ENCODE measurements at places on chromosomes 1 and 21.
A peak's percentile ranks its signal among the peaks of the same experiment; 100 is the strongest.

- DNase-seq, result no peak
These were observed 10.2 kb downstream of the MAP7D1 start for GRCh38 chr1:36166136-36166535.

GRCh38 chr1:236534151-236534651 lies 10.4 kb downstream of the LGALS8 start:
- DNase-seq, result no peak

GRCh38 chr1:1602968-1603506 lies 3.1 kb upstream of the FNDC10 start:
- DNase-seq, result no peak

DNA sequence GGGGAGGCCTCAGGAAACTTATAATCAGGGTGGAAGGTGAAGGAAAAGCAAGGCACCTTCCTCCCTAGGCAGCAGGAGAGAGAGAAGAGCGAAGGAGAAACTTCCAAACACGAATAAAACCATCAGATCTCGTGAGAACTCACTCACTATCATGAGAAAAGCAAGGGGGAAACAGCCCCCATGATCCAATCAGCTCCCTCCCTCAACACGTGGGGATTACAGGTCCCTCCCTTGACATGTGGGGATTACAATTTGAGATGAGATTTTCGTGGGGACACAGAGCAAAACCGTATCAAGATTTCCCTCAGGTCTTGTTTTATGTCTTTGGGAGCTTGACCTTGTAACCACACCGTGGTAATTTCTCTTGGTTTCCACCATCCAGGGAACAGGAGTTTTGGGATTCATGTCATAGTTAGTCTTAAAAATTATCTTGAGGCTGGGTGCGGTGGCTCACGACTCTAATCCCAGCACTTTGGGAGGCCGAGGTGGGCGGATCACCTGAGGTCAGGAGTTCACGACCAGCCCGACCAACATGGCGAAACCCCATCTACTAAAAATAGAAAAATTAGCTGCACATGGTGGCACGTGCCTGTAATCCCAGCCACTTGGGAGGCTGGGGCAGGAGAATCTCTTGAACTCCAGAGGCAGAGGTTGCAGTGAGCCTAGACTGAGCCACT lies 47.2 kb upstream of the NBPF3 start:
- no peak for DNase-seq

- DNase-seq, result peak; percentile 89
These were observed at the start of gene HFM1 for GRCh38 chr1:91404151-91405012. TSS of gene HFM1 (minus strand) at chr1:91404837. CDS start at chr1:91401082, 3,755 bp downstream.

DNA sequence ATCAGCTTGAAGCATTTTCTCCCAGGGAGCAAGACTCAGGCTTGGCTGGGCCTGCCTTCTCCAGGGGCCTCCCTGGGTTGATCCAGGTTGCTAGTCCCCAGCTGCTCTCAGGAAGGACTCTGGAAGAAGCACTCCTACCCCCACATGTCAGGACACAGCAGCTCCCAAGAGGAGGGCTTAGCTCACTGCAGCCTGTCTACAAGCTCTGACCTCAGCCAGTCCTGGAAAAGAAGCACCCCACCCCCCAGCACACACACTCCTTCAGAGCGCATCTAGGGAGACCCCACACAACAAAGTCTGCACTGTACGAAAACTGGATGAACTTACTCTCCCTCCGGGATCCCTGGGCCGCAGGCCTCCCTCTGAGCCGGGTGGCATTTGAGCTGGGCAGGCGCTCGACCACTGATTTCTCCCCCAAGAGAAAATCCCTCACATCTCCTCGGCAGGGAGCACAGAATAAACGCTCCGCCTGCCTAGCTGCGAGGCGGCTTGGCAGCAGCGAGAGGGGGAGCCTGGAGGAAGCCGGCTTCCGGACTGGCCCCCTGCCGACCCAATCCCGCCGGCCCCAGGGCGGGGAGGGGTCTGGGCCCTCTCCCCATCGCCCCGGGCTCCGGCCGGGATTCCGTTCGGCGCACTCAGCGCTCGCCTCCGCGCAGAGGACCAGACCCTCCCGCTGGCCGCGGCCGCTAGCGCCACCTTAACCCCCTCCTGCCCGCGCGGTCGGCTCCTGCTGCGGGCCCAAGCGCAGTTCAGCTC lies at the start of gene KCNA2:
Gene KCNA2, minus strand, starts transcription at position 458 of the 756 bp plus-strand sequence. CDS start 1,576 bp downstream, outside the sequence.
- DNase-seq, result peak; percentile 75

DNA sequence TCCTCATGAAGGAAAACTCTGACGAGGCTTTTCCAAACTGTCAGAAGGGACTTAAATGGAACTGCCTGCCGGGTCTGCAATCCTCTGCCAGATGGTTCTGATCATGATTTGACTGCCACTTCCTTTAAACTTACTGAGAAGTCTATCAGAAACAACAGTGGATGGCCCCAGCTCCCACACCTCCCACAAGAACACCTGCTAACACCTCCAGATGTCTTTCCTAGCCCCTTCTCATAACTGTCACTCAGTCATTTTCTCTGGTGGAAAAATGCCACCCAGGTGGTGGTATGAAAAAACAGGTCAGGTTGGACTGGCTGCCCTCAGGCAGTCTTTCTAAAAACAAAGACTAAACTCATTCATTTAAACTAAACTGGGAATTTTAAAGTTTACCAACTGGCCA lies 66.7 kb upstream of the ABCD3 start:
- no peak for DNase-seq

DNA sequence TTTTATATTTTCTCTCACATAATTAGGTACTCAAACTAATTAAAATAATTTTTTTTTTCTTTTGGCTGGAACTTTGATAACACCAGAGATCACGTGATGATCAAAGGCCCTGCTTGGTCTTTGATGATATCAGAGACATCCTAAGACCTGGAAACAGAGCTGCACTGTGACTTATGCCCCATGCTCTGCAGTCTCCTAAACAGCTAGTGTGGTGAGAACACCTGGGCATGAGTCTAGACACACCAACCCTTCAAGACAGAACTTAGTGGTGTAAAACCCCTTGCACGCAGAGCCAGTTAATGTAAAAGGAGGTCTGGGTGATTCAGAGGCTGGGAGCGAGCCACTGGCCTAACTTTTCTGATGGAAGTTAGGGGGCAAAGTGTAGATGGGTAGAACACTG lies 70.3 kb downstream of the OMA1 start:
- no peak for DNase-seq

DNA sequence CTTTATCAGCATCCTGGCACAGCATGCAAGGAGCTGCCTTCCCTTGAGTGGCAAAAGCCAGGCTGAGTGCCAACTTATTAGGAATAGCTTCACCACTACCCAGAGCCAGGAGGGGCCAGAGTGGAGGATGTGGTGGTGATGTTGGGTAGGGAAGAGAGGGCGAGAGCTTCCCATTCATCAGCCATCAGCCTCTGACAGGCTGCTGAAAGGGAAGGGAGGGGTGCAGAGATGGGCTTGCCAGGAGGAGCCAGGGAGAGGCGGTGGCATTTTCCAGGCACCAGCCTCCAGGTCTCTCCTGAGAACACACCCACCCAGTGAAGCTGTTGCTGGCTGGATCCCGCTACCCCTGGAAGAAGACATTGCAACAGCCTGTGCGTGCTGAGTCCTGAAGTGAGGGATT lies 168.5 kb downstream of the ACTL8 start:
- no peak for DNase-seq

- no peak for DNase-seq
These were observed at the start of gene SMCP for GRCh38 chr1:152878042-152878441. TSS of gene SMCP (plus strand) at chr1:152878322. CDS start at chr1:152884423, 6,101 bp downstream.

- DNase-seq, result no peak
These were observed 162.6 kb downstream of the TNR start for GRCh38 chr1:175580841-175581240.

DNA sequence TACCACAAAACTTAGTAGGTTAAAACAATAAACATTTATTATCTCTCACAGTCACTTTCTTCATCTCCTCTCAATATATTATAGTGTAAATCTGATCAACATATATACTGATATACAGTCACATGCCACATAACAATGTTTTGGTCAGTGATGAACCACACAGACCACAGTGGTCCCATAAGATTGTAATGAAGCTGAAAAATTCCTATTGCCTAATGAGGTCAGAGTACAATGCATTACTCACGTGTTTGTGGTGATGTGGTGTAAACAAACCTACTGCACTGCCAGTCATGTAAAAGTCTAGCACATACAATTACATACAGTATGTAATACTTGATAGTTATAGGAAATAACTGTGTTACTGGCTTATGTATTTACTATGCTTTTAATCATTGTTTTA lies 30.1 kb downstream of the OLFML3 start:
- no peak for DNase-seq

DNA sequence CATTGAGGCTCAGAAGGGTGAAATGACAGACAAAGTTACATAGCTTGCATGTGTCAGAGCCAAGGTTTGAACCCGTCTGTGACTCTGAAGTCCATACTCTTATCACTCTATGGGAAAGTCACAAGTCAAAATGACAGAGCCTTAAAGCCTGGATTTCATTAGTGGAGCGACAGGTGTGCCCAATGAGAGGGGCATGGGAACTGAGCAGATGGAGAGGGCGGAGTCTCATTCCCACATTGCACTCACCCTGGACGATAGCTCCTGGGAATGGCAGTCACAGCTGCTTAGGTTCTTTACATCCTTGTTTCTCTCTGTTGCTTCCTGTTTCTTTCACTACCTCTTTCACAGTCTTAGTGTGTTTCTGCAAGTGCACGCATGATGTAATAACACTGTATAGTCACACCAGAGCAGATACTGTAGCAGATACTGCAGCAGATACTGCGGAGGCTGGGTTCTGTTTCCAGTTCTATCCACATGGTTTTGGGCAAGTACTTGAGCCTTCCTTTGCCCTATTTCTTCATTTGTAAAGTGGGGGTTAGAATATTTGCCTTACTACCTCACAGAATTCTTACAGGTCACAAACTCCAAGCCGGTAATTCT lies 127.2 kb downstream of the ZSCAN20 start:
- DNase-seq, result no peak

DNA sequence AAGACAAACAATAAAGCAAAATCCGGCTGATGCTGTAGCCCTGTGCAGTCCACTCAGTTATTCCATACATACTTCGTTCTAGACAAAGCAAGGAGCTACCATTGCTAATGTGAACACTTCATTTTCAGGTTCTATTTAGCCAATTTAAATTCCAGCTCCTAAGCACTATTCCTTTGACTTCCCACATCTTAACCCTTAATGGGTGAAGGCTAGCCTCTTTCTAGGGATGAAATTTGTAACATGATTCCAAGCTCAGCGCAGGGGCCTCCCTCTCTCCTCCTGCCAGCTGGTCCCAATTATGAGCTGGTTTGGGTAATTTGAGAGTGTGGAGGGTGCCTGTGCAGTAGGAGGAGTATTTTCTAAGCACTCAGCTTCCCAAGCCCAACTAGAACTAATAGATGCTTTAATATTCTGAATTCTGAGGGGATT lies 53.9 kb upstream of the PTGFRN start:
- DNase-seq, result peak; percentile 82

DNA sequence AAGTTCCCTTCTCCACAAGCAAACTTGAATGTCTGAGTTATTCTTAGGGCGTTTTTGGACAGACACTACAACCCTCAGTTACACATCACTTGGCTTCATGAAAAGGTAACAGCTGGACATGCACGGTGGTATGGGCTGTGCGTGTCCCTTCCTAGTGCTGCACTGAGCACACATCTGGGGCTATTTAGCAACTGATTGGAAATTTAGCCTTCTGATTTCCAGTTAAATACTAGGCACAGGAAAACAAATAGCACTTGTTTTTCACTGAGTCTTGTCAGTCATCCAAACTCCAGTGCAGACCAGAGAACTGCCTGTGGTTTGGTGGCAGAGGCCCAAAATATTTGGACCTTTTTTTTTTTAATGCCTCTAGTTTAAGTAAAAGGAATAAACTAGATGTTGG lies 134.7 kb downstream of the TGFBR3 start:
- peak; percentile 78 for DNase-seq

GRCh38 chr1:182607566-182607965 lies 3.4 kb upstream of the RGS16 start:
- no peak for DNase-seq

GRCh38 chr21:31804008-31804394 lies 68.8 kb upstream of the HUNK start:
- no peak for DNase-seq

DNA sequence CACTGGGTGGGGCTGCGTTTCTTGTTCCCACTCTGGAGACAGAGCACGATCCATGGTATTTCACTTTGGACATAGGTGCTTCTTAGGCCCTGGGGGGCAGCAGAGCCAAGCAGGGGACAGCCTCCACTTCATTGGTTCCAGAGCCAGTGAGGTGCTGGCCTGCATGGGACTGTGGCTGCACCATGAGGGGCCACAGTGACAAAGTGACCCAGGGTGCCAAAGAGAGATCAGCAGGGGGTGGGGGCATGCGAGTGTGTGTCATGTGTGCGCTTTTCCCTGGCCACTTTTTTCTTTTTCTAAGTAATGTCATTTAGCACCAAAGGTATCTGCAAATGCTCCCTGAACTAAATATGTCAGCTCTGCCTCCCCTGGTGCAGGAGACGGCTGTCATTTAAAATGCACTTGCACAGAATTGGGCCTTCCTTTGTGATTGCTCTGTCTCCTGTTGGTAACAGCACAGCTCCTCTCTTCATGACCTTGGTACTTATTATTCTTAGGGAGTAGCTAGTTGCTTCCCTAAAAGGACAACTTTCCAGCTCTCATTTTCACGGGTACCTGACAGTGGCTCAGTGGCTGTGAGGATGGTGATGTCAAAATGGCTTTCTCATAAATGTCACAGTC lies 75.5 kb upstream of the VAMP3 start:
- no peak for DNase-seq

GRCh38 chr1:203669739-203670138 lies 43.1 kb downstream of the ATP2B4 start:
- DNase-seq, result no peak

DNA sequence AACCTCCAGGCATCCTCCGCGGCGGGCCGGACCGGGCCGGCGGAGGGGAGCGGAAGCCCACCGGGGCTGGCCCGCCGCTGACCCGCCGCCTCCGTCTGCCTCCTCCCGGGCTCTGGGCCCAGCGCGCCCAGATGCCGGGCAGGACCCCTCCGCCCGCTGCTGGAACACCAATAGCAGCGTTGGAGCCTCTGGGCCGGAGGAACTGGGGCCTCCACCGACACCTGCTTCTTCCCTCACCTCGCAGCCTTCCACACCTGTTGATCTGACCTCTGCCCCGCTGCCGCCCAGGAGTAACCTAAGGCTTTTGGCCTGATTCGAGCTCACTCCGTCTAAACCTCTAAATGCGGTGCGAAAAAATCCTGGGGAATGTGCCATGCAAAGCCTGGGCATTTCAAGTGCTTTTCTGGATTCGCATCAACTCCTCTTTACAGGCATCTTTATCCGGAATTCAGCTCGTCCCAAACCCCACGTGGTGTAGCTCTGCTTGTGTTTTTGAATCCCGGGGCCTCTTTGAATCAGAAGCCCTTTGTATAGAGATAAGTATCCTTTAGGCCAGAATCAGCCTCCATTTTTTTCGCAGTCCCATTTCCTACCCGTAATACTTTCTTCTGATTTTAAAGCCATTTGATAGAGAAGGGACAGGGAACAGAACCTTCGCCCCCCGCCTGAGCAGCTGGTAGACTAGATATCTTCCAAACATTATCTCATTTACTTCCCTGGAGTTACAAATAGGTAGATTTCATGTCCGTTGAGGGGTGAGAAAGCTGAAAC lies 680 bp upstream of the CNN3 start:
- DNase-seq, result no peak

GRCh38 chr1:24021403-24022266 lies 41.5 kb upstream of the SRSF10 start:
- DNase-seq, result peak; percentile 41
